ENCODE measurements at places on chromosomes 7 and 10.

- DNase-seq: peak; percentile 73
Measured at GRCh38 chr7:112001091-112001826, 204.9 kb downstream of the DOCK4 start.

GRCh38 chr7:144670218-144670617 is 165.6 kb downstream of the TPK1 start:
- no peak for DNase-seq

DNA sequence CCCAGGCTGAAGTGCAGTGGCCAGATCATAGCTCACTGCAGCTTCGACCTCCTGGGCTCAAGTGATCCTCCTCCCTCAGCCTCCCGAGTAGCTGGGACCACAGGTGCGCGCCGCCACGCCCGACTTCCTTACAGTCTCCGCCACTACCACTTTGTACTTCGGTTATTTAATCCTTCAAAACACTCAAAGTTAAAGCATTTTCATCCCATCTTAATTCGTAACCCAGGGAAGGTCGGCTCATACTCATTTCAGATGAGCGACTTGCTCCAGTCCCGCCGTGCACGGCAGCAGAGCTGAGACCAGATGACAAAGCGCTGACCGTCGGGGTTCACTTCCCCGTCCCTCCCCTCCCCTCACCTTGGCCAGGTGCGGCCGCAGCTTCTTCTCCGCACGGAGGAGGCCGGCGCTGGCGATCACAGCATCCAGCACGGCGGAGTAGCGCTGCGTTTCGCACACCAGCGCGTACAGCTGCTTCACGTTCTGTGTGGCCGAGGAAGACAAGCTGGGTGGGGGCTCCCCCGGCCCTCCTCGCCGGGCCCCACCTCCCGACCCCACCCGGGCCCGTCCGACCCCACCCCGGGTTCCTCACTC is 457 bp downstream of the NSUN5 start:
- no peak for DNase-seq

DNA sequence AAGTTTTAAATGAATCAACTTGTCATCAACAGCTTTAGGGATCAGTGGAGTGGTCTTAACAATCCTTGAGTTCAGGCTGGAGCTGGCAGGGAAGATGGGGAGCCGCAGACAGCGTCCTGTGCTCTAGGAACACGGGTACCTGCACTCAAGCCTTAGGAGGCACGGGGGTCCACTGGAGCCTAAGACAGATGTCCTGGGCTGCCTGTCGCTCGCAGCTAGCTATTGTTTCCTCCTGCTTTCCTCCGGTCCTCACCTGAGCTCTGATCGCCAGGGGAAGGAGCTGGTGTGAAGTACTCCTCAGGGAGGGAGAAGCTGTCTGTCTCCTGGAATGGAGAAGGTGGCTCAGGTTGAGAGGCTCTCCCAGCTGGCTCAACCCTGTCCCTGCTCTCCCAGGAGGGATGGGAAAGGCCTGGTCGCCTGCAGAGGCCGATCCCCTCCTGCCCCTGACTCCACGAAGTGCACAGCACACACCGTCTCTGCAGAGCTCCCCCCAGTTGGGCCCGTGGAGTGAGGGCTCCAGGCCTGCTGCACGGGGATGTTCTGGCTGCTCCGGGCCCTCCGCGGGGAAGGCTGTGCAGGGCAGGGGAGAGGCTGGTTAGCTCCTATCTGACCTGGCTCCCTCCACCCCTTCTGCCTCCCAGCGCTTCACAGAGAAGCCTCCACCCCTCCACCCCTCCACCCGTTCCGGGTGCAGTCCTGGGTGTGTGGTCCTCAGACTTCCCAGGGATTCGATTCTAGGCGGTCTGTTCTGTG is 14.5 kb upstream of the PYROXD2 start:
- DNase-seq: no peak

GRCh38 chr10:124878457-124878739 is 63.5 kb upstream of the ZRANB1 start:
- DNase-seq: no peak

GRCh38 chr7:129875745-129876411 is 76.9 kb downstream of the UBE2H start:
- DNase-seq: no peak

DNA sequence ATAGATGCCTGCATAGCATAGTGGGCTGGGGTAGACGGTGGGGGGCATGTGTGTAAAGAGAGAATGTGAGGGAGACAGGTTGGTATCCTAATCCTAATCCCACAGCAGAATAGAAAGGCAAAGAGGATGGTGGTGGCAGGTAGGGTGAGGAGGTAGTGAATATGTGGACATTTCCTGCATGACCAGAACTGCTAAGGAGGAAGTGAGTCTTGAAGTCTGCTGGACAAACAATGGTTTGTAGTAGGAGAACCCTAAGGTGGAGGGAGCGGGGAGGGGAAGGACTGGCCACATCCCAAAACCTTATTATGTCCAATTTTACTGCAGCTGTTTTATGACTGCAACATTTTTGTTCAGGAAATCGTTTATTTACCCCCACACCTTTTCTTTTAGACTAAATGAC is 279.7 kb downstream of the AUTS2 start:
- DNase-seq: no peak

GRCh38 chr7:99461221-99461620 is 4.7 kb downstream of the ATP5MF start:
- no peak for DNase-seq

- no peak for DNase-seq
Measured at GRCh38 chr7:102111061-102112041, 175.3 kb upstream of the SH2B2 start.

DNA sequence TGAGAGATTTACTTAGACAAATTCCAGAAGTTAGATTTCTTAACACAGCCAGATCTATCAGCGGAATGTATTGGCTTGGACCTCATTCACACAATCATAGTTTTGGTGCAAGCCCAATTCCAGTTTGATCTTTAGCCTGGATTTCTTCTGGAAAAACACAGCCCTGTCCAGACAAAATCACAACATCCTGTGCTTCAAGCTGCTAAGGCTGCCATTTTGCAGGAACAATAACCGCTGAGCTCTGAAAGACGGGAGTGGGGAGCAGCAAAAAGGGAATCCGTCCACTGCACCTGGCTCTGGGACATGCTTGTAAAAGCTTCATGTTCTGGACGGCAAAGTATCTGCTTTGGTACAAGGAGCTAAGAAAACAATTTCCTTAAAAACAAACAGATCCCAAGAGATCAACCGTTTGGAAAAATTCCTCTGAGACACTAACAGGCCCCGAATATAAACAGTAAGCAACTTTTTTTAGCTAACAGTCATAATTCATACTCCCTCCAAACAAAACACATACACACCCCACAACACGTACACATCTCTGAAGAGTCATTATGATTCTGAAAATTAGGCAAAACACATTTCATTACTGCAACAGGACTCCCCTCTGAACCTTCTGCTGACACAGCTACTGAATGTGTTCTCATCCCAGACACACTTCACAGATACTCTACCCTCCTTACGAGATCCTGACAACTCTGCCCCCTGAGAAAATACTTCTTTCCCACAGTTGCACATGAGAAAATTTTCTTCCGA is 32.4 kb downstream of the ITIH5 start:
- no peak for DNase-seq

- no peak for DNase-seq
Measured at GRCh38 chr7:50369143-50370026, 64.9 kb downstream of the IKZF1 start.

GRCh38 chr7:150370612-150371071 is 2.0 kb downstream of the REPIN1 start:
- DNase-seq: no peak

- peak; percentile 71 for DNase-seq
Measured at GRCh38 chr10:77943121-77943901, 16.8 kb upstream of the DLG5 start.

DNA sequence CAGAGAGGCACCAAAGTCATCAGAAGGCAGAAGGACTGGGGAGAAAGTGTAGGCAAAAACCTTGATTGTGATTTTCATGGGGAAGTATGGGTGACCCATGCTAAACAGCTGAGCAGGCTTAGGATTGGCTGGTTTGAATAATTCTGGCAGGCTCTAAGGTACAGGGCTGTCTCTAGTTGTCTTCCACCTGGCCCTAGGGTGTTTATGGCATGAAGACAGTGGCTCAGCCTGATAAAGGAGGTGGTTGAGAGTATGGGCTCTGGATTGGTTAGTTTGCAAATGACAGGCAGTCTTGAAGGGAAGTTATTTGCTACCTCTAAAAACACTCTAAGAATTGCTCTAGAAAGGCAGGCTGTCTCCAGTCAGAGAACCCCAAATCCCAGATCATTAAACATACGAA is 100.3 kb downstream of the STRA8 start:
- no peak for DNase-seq

GRCh38 chr7:47405921-47406800 is 175.8 kb downstream of the TNS3 start:
- DNase-seq: no peak

- DNase-seq: no peak
Measured at GRCh38 chr7:13743226-13743625, 246.2 kb downstream of the ETV1 start.

DNA sequence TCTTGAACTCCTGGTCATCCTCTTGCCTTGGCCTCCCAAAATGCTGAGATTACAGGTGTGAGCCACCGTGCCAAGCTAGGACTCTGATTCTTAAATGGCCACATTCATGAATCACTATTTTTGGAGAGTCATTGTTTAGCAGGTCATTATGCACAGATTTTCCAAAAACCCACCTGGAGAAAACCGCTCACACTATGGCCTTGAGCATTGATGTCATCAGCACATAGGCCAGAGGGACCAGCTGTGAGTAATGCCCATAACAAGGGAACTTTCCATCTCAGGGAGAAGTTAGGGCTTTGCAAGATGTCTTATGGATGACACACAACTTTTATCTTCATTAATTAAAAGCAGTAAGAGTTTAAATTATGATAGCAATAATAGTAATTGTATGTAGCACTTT is 86.4 kb upstream of the KIF5B start:
- DNase-seq: no peak

DNA sequence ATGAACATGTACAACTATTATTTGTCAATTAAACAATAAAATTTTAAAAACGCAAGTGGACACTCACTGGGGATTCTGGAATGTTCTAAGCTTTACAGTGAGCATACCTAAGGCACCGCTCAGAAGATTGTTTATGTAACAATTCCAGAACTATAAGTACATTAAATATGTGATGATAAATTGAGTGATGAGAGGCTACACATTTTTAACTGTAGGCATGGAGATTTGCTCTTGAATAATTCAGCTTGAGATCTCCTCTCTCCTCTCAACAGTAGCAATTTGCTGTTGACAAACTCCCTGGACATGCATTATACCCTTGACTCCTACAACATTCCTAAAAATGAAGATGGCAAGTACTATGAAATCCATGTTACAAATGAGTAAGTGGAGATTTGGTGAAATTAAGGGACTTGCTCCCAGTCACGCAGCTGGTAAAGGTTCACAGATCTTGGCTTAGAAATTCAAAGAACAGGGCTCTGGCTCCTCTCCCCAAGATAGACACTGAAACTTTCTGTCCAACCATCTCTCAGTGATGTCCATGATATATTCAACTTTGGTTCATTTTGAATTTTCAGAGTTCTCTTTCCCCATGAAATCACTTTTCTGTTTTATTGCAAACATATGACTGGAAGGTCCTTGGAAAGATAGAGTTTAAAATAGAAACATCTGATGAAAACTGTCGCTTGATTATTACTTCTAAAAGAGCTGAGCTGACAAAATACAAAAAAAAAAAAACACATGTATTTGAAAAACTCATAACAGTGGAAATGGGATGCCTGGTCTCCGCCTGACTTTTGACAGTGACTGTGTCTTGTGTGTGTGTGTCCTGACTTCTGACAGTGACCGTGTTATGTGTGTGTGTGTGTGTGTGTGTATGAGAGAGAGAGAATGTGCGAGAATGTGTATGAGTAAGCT is 488.3 kb downstream of the TNS3 start:
- DNase-seq: no peak

- DNase-seq: no peak
Measured at GRCh38 chr10:72265508-72265907, 8.2 kb upstream of the DDIT4 start.

GRCh38 chr7:4000139-4000538 is 682.0 kb upstream of the FOXK1 start:
- DNase-seq: no peak

- DNase-seq: no peak
Measured at GRCh38 chr10:99370993-99371392, 41.8 kb downstream of the CNNM1 start.

DNA sequence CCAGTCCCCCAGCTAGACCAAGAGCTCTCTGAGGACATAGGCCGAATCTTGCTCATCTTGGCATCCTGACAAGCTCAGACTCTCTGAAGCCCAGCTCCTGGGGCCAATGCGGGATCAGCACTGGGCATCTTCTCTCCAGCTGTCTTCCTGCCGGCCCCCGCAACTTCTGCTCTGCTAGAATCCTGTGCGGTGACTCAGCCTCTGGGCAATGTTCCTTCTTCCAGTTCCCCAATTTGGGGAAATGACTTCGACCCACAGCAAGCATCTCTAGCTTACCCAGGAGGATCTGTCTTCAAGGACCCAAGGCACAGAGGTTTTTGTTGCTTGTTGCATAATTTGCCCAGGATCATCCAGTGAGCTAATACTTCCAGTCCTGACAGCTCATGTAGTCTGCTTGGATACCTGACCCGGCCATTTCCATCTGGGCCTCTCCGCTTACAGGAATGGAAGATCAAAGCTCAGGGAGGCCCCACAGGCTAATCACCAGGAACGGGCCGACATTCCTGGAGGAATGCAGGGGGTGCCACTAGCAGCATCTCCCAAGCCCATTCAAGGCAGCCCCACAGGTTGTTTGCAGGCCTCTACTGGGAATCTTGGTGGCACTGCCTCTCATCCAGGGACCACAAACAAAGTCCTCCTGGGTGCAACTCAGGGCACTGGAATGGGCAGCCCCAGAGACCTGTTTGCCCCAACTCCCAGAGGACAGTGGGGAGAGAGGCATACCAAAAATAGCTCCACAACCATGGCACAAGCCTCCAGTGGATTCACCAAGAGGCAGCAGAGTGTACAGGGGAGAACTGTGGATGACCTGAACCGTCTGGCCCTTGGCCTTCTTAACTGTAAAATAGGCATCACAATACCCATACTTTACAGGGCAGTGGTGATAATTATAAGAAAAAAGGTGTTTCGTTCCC is 151.9 kb downstream of the NEURL1 start:
- peak; percentile 95 for DNase-seq

DNA sequence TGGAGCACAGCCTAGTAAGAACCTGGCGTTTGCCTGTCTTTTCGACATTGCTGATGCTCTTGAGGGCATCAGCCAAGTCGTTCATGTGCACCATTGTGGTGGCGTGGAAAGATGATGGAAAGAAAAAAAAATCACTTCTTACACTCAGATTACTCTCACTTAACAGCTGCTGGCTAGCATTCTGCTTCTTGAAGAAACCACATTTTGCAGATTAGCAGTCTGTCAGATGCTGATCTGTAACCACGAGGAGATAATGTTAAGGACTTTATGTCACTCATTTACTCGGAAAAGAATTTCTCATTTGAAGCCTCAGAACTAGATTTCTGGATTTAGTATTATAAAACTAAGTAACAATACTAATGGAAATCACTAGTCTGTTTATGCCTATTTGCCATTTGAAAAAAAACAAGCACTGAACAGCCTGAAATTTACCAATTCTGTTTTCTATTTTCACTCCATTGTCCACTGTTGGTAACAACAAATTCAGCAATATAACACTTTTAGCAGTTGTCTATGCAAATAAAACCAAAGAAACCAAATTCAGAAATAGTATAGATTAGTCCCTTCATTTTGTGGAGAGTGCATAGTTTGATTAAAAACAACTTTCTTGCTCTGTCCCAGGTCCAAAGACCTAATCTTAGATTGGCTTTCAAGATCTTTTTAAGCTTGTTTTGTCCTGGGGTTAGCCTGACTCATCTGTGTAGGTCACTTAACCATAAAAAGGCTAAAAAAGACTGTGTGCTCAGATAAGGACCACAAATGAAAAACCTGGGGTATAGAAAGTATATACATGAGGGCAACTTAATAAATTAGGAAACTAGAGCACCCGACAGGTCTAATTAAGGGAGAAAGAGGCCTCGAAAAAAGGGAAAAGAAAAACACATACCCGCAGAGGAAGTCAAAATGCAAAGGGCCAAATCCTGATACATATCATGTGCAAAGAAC is 67.5 kb downstream of the NT5C2 start:
- no peak for DNase-seq
